Activated CD4-positive, alpha-beta T cell treated with anti-CD3 and anti-CD28 coated beads for 36 hours (primary cell): ENCODE measurements at places on chromosomes 5 and 9. TPM values are rescaled to one million over a fixed set of nuclear protein-coding genes. Genes with fewer than 3 reads are reported as not detected.

DNA sequence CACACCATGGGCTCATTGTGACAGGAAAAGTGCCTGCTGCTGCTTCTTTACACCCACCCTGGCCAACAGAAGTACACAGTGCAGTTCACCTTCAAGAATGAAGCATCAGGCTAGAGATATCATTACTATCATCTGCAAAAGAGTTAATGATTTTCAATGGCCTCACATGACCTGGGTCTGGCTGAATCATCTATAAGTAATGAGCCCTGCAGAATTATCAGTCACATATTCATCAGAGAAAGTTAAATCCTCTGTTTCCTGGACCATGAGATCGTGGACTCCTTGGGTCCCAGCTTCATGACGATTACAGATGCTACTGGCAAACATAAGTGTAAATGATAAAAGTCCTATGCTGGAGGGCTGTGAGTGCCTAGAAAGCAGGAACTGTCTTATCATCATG is 8.3 kb downstream of the BAG1 start:
- no peak overlapping the region for H3K4me3 ChIP-seq
- H3K4me1 ChIP-seq, result peaks cover 11% of the 10 kb centered on the region
- no peak overlapping the region for H3K27ac ChIP-seq
- H3K36me3 ChIP-seq, result peaks cover 47% of the 10 kb centered on the region

DNA sequence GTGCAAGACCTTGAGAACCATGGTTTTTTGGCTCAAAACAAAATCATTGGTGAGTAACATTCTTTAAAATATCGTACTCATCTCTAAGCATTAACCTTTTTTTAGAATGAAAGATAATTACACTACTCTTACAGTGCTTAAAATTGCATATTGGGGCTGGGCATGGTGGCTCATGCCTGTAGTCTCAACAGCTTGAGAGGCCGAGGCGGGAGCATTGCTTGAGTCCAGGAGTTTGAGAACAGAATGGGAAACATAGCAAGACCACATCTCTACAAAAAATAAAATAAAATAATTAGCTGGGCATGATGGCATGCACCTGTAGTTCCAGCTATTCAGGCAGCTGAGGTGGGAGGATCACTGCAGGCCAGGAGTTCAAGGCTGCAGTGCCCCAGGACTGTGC is 2.9 kb upstream of the RECK start:
- DNase-seq, result no peak
- H3K4me3 ChIP-seq, result no peak overlapping the region
- H3K36me3 ChIP-seq, result no peaks in the 10 kb centered on the region
- peaks cover 16% of the 10 kb centered on the region for H3K4me1 ChIP-seq
- peaks cover 4% of the 10 kb centered on the region for H3K27me3 ChIP-seq
- H3K27ac ChIP-seq, result no peak overlapping the region

DNA sequence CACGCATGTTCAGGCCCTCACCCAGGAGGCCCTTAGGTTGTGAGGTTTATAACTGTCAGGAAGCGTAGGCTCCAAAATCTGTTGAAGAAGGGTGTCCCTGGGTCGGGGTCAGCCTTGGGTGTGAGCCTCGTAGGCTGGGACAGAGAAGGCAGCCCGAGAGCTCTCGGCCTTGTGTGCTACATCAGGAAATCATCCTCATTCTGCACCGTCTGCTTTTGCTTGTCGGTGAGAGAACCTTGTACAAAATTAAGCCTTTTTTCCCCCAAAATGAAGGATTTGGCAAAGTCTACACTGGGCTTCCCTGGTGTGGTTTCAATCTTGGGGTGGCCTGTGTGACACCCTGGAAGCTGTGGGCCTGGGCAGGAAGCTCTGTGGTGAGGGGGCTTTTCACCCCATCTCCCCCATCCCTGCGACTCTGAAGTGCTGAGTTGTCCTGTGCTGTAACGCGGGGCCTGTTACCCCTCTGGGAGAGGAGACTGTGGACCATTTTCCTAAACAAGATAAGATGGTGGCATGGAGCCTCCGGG is 55.3 kb downstream of the AHRR start:
- peak overlapping the region; percentile 73 for H3K27ac ChIP-seq
- H3K27me3 ChIP-seq, result no peaks in the 10 kb centered on the region
- peaks cover 68% of the 10 kb centered on the region for H3K4me1 ChIP-seq
- DNase-seq, result peak; percentile 9
- peaks cover 12% of the 10 kb centered on the region for H3K36me3 ChIP-seq

DNA sequence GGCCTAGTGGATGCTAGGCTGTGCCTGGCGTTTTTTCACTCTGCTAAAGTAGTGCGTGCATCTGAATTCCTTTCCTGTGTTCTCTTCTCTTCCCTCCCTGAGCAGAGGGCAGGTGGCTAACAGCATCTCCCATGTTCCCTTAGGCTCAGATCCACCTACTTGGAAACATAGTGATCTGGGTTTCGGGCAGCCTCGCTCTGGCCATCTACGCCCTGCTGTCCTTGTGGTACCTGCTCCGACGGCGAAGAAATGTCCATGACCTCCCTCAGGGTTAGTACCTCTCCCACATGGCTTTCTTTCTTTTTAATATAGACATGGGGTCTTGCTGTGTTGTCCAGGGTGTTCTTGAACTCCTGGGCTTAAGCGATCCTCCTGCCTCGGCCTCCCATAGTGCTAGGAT is 9.9 kb downstream of the UCK1 start:
- H3K4me1 ChIP-seq, result peaks cover 3% of the 10 kb centered on the region
- H3K27me3 ChIP-seq, result no peaks in the 10 kb centered on the region
- peaks cover 32% of the 10 kb centered on the region for H3K36me3 ChIP-seq
- DNase-seq, result no peak

GRCh38 chr5:4676934-4677333 is 463.2 kb upstream of the ADAMTS16 start:
- H3K27ac ChIP-seq, result no peak overlapping the region
- no peaks in the 10 kb centered on the region for H3K36me3 ChIP-seq
- H3K4me3 ChIP-seq, result no peak overlapping the region
- H3K27me3 ChIP-seq, result no peaks in the 10 kb centered on the region

DNA sequence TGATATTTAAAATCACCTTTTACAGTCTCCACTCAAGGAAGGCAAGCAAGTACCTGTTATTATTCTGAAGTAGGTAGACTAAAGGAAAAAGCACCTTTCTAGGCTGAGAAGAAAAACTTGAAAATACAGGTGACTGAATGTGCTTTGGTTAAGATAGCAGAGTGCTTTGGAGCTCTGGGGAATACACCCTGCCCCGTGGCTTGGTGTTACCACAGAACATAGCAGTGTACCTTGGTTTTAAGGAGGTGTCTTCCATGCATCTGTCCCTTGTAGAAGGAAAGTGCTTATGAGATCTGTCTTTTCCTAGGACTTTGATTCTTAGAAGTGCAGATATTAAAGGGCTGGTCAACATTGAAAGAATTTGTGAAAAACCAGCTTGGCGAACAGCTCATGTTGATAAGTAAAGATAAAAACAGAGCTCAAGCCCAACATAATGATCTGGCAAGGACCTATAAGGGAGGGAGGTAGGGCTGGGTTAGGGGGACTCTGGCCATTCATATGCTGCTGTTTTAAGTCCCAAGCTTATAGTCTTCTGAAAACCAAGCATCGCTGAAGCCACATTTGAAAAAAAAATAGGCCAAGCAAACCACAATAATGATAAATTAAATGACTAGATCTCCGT is 66.8 kb downstream of the ZNF608 start:
- DNase-seq, result no peak
- H3K4me1 ChIP-seq, result no peaks in the 10 kb centered on the region

- peaks cover 60% of the 10 kb centered on the region for H3K4me1 ChIP-seq
- no peak overlapping the region for H3K4me3 ChIP-seq
- H3K27me3 ChIP-seq, result no peaks in the 10 kb centered on the region
- H3K27ac ChIP-seq, result peak overlapping the region; percentile 49
These were observed 20.9 kb downstream of the CSF2 start for GRCh38 chr5:132094393-132095076.

The ASPN gene
- total RNA-seq, result not detected
